ENCODE measurements at places on chromosomes 3 and 15.
A peak's percentile ranks its signal among the peaks of the same experiment; 100 is the strongest.

DNA sequence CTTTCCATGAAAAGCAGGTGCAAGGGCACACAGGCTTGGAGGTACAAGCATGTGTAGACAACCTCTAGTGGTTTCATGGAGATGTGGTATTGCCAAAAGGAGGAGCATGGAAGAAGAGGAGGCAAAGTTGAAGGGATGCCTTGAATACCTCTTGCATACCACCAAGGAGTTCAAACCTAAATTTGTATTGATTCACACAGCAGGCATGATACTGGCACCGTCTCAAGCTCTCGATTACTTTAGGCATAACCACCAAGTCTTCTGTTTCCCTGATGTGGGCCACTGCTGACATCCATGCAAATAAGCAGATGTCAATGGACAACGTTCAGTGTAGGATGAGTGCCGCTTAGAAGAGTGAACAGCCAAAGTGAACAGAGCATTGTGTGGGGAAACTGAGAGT is 87.1 kb downstream of the SCN11A start:
- no peaks in the 10 kb centered on the region for H3K36me3 ChIP-seq
- no peak overlapping the region for H3K27ac ChIP-seq
- H3K4me1 ChIP-seq, result no peaks in the 10 kb centered on the region

DNA sequence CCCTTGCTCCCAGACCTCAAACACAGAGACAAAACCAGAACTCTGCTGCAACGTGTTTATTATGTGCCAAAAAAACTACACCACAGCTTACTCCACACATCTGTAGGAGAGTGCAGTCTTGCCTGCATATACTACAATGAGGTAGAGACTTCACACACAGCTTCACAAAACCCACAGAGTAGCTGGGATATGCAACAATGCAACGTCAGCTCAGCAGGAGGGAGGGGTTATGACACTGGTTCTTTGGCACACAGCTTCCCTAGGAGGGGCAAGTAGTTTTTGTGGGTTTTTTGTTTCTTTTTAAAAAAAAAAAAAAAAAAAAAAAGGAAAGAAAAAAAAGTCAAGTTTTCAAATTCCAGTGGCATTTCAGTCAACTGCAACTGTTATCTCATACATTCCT is 2.9 kb upstream of the RPS17 start:
- H3K27ac ChIP-seq, result peak overlapping the region; percentile 67
- H3K27me3 ChIP-seq, result peaks cover 2% of the 10 kb centered on the region
- H3K36me3 ChIP-seq, result peaks cover 18% of the 10 kb centered on the region
- DNase-seq, result no peak

DNA sequence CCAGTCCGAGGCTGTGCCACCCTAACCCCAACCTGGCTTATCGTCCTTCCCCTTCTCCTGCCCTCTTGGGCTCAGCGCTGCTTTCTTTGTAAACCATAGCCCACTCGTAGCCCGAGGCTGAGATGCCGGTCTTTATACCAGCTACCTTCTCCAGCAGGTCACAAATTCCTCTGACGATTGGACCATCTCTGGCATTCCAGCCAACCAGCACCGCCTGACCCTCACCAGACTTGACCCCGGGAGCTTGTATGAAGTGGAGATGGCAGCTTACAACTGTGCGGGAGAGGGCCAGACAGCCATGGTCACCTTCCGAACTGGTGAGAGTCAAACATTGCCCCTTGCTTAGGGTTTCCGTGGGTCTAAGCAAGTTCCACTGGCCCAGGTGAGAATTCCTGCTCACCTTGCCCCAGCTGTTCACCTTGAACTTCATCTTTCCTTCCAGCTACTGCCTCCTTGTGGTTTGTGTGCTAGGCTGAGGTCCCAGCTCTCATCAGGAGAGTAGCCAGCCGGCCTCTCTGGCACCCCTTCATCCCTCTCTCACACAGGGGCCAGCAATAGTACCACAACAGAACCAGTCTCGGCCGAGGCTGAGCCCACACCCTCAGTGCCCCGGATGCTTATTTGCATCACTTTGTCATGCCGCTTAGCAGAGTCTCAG is 66.7 kb downstream of the BOC start:
- H3K27me3 ChIP-seq, result no peaks in the 10 kb centered on the region
- H3K4me1 ChIP-seq, result peaks cover 10% of the 10 kb centered on the region
- no peak overlapping the region for H3K27ac ChIP-seq
- H3K4me3 ChIP-seq, result no peak overlapping the region
- no peaks in the 10 kb centered on the region for H3K36me3 ChIP-seq

GRCh38 chr3:122510878-122511535 is 3.7 kb downstream of the KPNA1 start:
- no peak for DNase-seq
- no peaks in the 10 kb centered on the region for H3K27me3 ChIP-seq
- H3K4me1 ChIP-seq, result peaks cover 37% of the 10 kb centered on the region
- no peak overlapping the region for H3K27ac ChIP-seq

GRCh38 chr3:129952556-129953355 is 21.8 kb upstream of the TRH start:
- peaks cover 5% of the 10 kb centered on the region for H3K27me3 ChIP-seq

- no peak overlapping the region for H3K4me3 ChIP-seq
- no peaks in the 10 kb centered on the region for H3K36me3 ChIP-seq
- no peak for DNase-seq
- peaks cover 10% of the 10 kb centered on the region for H3K4me1 ChIP-seq
- H3K27ac ChIP-seq, result no peak overlapping the region
These were observed 8.2 kb downstream of the SNX33 start for GRCh38 chr15:75655931-75656330.

DNA sequence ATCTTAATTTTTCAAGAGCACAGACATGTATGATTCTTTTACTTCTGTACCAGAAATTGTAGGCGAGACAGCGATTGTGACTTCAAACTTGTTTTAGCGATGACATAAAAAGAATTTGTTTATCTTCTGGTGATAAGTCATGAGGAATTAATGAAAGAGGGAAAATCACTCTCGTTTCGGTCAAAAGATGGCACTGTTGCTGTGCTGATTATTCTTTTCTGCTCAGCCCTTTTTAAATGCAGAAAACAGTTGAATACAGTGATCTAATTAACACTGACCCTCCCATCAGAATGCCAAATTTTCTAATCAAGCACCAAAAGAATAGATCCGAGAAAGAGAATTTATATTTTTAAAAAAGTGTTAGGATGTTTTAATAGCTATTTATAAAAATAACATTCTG is 52.6 kb downstream of the NSUN3 start:
- DNase-seq, result no peak
- H3K36me3 ChIP-seq, result peaks cover 17% of the 10 kb centered on the region
- no peak overlapping the region for H3K4me3 ChIP-seq
- H3K27me3 ChIP-seq, result no peaks in the 10 kb centered on the region
- H3K4me1 ChIP-seq, result peaks cover 7% of the 10 kb centered on the region
- H3K27ac ChIP-seq, result no peak overlapping the region

DNA sequence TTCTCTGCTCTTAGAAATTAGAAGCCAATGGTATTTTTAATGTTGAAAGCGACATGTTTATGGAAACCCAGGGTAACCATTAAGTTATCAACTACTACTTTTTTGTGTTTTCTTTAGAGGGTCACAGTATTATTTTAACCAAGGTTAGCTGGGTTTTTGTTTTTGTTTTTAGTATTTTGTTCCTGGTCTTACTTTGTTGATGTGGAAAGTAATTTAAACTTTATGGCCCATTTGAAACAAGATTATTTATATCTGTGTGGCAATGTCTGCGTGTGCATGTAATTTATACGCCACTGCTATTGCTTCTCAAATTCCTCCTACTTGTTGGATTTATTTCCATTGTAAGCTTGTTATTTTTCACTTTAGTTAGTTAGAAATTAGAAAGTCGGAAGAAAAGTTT is 722.1 kb upstream of the NR2F2 start:
- H3K36me3 ChIP-seq, result no peaks in the 10 kb centered on the region
- no peak overlapping the region for H3K27ac ChIP-seq
- DNase-seq, result no peak
- H3K4me3 ChIP-seq, result no peak overlapping the region
- no peaks in the 10 kb centered on the region for H3K4me1 ChIP-seq
- H3K27me3 ChIP-seq, result peaks cover 2% of the 10 kb centered on the region

DNA sequence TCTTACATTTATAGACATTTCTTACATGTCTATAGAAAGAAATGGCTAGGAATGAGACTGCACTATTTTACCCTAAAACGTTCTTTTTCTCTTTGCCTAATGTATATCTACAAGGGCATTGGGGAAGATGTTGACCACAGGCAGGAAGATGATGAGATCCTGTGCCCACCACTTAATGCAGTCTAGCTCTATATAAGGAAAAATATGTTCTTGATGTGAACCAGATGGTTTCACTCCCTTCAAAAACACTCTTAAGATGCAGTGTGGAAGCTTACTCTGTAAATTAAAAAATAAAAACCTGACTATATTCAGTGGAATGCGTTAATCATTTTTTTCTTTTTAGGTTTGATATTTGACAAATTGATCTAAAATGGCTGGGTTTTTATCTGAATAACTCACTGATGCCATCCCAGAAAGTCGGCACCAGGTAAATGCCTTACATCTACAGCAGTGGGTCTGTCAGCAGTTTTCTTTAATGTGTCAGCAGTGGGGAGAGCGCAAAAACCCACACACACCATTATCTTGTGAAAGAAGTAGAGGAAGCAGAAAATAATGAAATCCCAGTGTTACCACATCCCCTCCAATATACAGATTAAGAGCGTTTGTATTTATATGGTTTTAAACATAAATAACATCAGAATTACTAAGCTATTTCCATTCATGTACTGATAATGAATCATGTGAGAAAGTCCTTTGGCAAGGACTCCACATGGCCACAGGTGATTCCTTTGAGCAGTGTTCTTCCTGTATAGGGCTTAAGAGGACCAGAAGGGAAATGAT is 10.1 kb downstream of the AGTR1 start:
- no peaks in the 10 kb centered on the region for H3K36me3 ChIP-seq
- no peak overlapping the region for H3K4me3 ChIP-seq
- DNase-seq, result no peak
- H3K27ac ChIP-seq, result no peak overlapping the region
- no peaks in the 10 kb centered on the region for H3K4me1 ChIP-seq

- H3K36me3 ChIP-seq, result no peaks in the 10 kb centered on the region
- H3K4me1 ChIP-seq, result no peaks in the 10 kb centered on the region
- H3K4me3 ChIP-seq, result no peak overlapping the region
- H3K27me3 ChIP-seq, result no peaks in the 10 kb centered on the region
- no peak for DNase-seq
These were observed 487.2 kb upstream of the ATP11B start for GRCh38 chr3:182305881-182306665.

- H3K27me3 ChIP-seq, result no peaks in the 10 kb centered on the region
- H3K4me3 ChIP-seq, result no peak overlapping the region
- DNase-seq, result no peak
- H3K27ac ChIP-seq, result no peak overlapping the region
These were observed 29.6 kb downstream of the SEC61A1 start for GRCh38 chr3:128081846-128082245.

GRCh38 chr15:43249236-43249635 is 17.5 kb downstream of the TGM5 start:
- DNase-seq, result no peak
- H3K4me3 ChIP-seq, result peak overlapping the region; percentile 42
- no peaks in the 10 kb centered on the region for H3K27me3 ChIP-seq
- no peaks in the 10 kb centered on the region for H3K36me3 ChIP-seq

DNA sequence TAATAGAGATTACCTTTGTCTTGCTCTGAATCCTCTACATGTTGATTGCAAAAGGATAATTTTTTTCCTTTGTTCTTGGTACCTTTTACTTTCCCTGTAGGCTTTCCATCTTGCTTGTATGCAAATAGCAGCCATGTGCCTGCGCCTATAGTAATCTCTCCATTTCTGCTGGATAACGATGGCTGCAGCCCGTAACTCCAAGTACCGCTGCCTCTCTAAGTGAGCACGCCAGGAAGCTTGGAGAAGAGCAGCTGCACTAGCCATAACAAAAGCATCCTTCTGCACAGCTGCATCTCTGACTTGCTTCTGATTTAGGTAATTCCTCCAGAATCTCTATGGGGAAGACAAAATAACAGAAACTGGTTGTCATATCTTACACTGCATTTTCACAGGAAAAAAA is 89.3 kb downstream of the NR2E3 start:
- H3K4me3 ChIP-seq, result no peak overlapping the region
- no peak for DNase-seq
- no peak overlapping the region for H3K27ac ChIP-seq
- peaks cover 5% of the 10 kb centered on the region for H3K36me3 ChIP-seq

GRCh38 chr15:70250208-70251201 is 152.8 kb upstream of the TLE3 start:
- peaks cover 25% of the 10 kb centered on the region for H3K27me3 ChIP-seq
- H3K4me3 ChIP-seq, result no peak overlapping the region
- peaks cover 5% of the 10 kb centered on the region for H3K4me1 ChIP-seq
- no peaks in the 10 kb centered on the region for H3K36me3 ChIP-seq
- H3K27ac ChIP-seq, result no peak overlapping the region

DNA sequence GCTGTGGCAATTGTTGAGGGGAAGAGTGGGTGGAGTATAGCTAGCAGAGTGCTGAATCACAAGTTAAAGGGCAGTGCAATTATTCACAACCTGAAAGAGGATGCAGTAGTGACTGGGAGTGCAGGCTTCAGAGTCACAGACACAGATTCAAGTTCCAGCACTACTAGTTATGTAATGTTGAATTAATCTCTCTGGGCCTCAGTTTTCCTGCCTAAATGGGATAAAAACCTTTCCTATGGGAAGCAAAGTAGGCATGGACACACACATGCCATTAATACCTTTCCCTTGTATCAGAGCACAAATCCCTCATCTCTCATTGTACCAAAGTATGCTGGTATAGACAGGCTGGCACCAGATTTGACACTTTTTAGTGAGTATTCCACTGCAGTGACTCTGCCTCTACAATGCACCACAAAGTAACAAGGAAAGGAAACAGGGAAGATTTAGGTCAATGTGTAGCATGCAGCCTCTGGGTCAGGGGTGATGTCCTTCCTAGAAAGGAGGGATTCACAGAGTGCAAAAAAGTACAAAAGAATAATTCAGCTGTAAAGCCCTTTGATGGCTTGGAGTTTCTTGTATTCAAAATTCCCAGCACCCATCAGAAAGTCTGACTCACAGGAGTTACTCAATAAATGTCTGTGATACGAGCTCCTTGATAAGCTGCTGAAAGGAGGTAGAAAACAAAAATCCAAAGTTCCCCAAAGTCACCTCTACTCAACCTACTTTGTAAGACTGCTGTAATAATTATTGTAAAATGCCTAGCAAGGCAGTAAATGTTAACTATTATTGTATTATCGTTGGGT is 507.5 kb upstream of the TGFBR2 start:
- H3K27me3 ChIP-seq, result peaks cover 5% of the 10 kb centered on the region
- no peaks in the 10 kb centered on the region for H3K4me1 ChIP-seq
- H3K27ac ChIP-seq, result no peak overlapping the region
- H3K36me3 ChIP-seq, result no peaks in the 10 kb centered on the region
- no peak overlapping the region for H3K4me3 ChIP-seq
